ENCODE measurements at places on chromosomes 7 and 10.

- no peak for DNase-seq
These were observed 70.2 kb downstream of the PIP4K2A start for GRCh38 chr10:22644222-22644621.

DNA sequence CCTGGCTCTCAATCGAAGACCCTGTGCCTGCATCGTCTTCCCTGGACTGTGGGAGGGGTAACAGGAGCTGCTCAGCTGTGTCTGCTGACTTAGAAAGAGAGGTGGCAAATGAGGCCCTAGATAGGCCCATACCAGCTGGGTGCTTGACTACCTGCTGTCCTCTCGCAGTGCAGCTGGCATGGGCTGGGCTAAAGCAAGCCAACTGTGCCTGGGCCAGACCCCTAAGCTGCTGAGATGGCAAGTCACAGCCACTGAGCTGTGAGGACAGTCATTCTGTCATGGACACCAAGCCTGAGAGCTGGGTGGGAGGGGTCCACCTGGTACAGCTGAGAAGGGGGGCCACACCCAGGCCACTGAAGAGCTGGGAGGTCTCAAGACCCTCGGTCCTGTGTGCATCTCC is 45.8 kb upstream of the AQP1 start:
- DNase-seq: no peak

DNA sequence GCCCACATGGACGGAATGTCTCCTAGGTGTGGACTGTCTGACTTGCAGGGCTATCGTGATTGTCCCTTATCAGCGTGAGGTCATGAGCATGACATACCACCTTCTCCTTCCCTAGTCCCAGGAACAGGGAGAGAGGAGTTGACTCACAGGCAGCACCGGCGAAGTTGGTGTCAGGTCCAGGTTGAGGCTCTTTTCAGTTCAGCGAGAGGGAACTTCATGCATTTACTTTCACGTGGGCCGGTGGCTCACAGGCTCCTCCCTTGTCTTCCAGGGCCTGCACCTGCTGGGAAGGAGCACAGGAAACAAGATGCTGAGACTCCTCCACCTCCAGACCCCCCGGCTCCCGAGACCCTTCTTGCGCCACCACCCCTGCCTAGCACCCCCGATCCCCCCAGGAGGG is 46.1 kb downstream of the PROSER2 start:
- no peak for DNase-seq

GRCh38 chr7:38942431-38943051 is 33.5 kb upstream of the VPS41 start:
- DNase-seq: no peak

- DNase-seq: no peak
These were observed 144.9 kb downstream of the EGFR start for GRCh38 chr7:55163733-55164132.

All from CD4-positive, alpha-beta T cell treated with Interleukin-21 for 1 hour (primary cell).